ENCODE measurements at places on chromosomes 5 and 9.

DNA sequence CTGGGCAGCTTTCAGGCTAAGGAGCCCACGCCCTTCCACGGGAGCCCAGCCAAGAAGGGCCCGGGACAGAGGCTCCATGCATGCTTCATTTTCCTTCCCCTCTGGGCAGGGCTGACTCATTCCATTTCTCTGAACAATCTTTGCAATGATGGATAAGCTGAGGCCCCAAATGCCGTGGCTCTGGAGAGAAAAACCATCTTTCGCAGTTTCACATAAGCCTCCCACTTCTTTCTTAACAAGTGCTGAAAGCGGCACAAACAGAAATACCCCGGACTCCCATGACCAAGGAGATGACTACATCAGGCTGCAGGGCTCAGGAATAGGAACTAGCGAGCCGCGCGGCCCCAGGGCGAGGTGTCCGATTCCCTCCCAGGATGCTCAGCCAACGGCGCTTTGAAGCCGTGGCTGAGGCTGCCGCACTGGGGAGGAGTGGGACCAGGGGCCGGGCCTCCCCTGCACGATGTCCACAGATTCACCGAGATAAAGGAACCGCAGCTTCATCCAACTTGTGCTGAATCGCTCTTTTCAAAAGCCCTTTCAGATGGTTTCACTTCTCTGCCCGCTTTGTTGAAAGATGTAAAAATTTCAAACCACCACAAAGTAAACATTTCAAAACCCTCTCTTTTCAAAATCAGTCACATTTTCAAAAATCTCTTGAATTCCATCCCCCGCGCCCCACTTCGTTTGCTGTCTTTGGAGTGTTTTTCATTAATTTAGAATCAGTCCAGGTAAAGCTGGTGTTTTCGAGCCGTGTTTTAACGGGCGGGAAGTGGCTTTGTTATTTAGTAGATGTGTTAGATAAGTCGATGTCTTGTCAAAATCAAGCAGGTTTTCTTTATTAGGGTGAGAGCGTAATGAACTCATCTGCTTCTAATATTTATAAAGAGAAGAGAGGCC, 96.5 kb upstream of the LMX1B start:
- peak; percentile 46 for DNase-seq

GRCh38 chr5:121867403-121867802, 15.7 kb downstream of the FTMT start:
- DNase-seq, result no peak

GRCh38 chr5:9766581-9766980, 136.4 kb upstream of the TAS2R1 start:
- DNase-seq, result no peak

- no peak for DNase-seq
These were observed 17.6 kb upstream of the CDK7 start for GRCh38 chr5:69217151-69217511.

- no peak for DNase-seq
These were observed 21.5 kb upstream of the RFK start for GRCh38 chr9:76415731-76416130.

DNA sequence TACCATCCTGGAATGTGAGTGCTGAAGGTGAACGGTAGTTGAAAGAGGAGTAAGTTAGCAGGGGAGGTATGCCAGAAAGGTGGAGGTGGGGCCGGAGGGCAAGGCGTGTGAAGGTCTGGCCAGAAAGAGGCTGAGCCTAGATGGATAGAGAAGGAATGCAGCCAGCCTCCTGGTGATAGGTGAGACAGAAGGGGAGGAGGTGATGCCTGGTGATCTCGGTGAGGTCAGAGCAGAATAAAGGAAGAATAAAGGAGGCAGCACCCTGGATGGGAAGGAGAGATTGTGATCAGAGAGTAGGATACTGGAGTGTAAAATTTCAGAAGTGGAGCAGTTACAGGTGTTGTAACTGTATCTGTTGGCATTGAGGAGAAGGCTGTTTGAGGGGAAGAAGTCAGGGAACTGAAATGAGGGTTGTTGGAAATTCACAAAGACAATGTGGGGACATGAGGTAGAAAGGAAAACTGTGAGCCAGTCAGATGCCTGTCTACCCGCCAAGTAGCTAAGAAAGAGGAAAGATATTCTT, 2.0 kb downstream of the GNG10 start:
- DNase-seq, result no peak

DNA sequence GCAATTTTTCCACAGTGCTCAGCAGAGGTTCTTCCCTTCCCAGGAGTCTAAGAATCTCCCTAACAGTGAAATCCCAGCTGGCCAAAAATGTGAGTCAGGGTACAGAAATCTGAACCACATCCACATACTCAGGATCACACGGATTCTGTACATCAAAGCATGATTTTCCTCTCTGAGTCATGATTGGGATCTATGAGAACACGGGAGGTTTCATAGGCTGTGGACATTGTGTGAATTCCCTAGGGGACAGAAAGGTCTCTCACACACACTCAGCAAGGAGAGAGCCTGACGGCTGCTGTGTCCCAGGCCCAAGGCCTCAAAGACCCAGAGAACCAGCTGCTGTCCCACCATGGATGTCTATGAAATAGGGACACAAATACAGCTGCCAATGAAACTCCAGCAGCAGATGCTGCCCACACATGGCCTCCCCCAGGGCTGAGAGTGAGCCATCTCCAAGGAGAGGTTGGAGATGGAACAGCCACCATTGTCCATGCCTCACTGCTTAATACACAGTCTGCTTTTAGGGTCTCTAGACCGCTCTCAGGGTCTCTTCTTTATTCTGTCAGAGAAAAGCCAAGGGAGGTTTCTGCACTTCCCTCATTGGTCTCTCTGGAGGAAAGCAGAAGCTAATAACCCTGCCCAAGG, 102.7 kb downstream of the ADAMTS12 start:
- no peak for DNase-seq

DNA sequence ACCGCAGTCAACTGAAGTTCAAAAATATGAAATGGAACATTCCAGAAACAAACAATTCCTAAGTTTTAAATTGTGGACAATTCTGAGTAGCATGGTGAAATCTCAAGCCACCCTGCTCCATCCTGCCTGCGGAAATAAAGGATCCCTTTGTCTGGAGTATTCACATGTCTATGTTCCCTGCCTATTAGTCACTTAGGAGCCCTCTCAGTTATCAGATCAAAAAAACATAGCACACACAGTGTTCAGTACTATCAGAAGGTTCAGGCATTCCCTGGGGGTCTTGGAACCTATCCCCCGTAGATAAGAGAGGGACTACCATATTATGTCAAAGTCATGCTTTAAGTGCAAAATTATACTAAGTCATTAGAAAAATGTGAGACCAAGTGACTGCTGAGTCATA, 300.8 kb downstream of the SEMA5A start:
- DNase-seq, result no peak

DNA sequence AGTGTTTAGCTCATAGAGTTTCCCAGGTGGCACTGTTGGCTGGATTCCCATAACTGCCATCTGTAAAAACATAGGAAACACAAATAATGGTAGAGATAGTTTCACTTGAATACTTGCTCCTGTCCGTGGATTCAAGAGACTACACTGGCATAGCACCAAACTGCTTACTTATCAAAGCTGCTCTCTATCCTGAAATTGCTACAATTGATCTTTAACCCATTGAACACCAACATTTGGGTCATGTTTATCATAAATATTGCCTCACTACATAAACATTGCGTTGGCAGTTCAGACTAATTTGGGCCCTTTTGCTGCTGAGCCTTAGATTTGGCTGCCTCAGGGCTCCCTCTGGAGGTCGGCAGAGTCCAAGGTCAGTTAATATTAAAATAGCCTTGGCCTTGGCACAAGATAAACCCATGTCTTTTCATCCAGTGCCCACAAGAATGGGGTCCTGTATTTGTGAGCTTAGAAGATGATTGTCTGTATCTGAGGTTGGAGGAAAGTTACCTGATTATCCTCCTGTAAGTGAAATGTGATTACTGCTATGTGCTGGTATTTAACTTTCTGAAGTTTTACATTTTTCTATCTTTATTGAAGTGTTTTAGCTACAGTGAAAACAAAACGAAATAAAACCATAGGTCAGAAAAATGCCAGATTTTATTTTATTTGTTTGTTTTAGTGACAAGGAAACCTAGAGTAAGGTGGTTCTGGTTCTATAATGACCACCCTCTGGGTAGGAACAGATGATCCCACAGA, 4.0 kb upstream of the RANBP3L start:
- DNase-seq, result no peak

GRCh38 chr5:169201597-169201996, 99.3 kb downstream of the SLIT3 start:
- DNase-seq, result no peak

DNA sequence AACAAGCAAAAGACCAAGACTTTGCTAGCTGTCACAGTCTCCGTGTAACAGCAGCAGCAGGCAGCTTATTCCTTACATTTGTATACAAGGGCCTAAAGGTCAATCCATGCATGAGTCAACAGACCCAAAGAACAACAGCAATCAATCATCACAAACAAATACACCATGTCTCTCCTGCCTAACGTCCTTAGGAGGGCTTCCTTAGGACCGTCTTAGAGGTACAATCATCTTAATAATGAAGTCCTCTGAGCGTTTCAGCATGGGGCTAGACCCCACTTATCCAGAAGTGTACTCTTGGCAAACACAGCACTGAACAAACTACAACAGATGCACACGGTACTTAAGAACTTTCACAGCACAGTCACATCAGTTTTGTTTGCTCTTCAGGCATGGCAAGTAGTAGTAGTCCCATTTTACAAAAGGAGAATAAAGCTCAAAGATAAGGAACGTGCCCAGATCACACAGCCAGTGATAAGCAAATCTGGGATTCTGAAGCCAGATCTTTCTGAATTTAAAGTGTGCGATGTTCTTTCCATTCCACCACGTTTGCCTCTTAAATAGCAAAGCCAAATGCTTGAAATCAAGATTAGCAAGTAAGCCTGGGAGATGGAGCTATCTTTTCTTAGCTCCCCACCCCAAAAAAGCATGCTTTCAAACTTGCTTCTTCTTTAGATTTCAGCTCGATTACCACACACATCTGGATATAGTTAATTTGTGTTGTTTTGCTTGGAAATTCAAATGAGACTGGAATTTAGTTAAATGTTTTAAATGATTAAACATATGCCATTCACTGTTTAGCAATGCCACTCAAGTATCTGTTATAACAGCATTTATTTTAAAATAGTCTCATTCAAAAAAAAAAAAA, 24.2 kb downstream of the PSMB7 start:
- no peak for DNase-seq

GRCh38 chr9:215631-216155, 1.0 kb downstream of the DOCK8 start:
- no peak for DNase-seq

DNA sequence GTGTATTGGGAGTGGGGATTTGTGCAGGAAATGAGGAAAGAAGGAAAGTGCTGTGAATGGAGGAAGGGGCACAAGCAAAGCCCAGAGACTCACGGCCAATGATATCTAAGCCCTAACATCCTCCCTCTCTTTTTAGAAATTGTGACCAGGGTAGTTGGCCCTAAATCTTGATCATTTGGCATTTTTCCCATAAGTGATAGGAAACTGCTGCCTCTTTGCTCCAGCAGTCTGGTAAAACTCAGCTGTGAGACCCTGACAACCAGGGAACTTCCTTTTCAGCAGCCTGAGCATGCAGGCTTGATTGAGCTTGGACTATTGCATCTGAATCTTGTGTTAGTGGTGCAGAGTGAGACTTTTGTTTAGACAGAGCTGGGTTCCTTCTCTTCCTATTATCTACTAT, 9.6 kb upstream of the ADRB2 start:
- DNase-seq, result no peak

- DNase-seq, result no peak
These were observed 8.9 kb upstream of the SPATA31E1 start for GRCh38 chr9:87873607-87874303.

- no peak for DNase-seq
These were observed 571 bp downstream of the PPIC start for GRCh38 chr5:123035918-123036390.

GRCh38 chr9:11701706-11702105, 991.5 kb upstream of the TYRP1 start:
- no peak for DNase-seq

- no peak for DNase-seq
These were observed 355.1 kb upstream of the TUSC1 start for GRCh38 chr9:26033336-26033735.

DNA sequence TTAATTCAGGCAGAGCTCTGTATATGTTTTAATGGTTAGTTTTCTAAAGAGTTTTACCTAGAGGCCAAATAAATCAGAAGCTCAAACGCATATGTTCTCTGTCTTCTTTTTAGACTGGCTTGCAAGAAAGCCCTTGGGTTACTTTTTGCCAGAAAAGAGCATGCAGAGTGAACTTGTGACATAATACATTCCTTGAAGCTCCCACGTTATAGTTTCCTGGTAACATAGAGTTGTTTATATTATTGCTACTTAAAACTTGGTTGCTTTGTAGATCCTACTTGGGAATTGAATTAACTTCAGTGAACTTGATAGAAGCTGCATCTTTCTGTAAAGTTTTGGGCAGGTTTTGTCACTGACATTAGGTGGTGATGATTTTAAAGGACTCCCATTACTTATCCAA, 102.9 kb downstream of the C9orf152 start:
- no peak for DNase-seq

DNA sequence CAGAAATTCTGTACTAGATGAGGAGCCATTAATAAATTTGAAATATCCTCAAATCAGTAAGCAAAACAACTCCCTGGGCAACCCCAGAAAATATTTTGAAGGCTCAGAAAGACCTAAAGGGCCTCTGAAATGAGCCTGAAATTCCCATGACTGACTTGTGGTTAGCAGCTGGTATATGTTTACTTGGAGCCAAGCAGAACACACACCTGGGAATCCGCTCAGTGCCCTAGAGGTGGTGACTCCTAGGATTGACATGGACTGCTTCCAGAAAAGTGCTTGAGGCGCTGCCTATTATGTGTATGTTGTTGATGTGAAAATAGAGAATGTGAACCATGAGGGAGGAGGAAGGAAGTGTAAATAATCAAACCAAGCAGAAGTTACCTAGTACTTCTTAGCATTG, 14.7 kb downstream of the RFK start:
- no peak for DNase-seq

- DNase-seq, result no peak
These were observed 757 bp downstream of the NRARP start for GRCh38 chr9:137301081-137301947.

GRCh38 chr5:104821606-104822005, 1259.0 kb upstream of the NUDT12 start:
- DNase-seq, result no peak

DNA sequence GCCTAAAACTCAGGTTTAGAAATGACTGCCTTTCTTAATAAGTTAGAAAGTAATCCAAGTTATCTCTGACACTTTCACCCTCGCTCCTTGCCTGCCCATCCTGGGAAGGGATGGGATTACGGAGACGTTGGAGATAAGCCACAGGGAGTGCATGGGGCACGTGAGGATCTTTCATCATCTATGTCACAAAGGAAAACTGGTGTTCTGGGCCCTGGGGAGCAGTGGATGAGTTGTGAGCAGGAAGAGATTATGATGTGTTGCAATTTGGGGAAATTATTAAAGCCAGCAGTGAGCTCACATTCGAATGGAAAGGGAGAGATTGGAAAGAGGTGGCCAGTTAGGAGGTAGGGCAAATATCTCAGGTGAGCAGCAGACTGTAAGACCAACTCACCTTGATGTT, 12.8 kb downstream of the AFAP1L1 start:
- DNase-seq, result no peak

DNA sequence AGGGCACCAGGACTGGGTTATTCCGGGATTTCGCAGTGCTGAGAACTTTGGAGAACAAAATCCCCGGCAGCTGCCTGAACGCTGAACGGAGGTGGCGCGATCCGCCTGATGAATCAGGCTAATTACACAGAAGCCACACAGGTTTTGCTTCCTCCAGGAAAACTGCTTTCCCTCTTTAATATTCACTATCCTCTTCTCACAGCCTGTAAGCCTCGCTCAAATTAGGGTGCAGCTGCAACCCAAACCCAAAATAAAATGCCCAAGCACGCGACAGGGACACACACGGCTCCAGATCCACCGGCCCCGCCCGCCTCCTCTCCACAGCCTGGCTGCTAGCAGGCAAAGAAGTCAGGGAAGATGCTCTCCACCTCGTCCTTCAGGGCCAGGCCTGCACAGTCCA, 6.0 kb downstream of the SOHLH1 start:
- no peak for DNase-seq

Measured in effector memory CD8-positive, alpha-beta T cell (primary cell).